Activated T-cell treated with anti-CD3 and anti-CD28 coated beads for 48 hours (primary cell): ENCODE measurements at places on chromosomes 12 and 14.

DNA sequence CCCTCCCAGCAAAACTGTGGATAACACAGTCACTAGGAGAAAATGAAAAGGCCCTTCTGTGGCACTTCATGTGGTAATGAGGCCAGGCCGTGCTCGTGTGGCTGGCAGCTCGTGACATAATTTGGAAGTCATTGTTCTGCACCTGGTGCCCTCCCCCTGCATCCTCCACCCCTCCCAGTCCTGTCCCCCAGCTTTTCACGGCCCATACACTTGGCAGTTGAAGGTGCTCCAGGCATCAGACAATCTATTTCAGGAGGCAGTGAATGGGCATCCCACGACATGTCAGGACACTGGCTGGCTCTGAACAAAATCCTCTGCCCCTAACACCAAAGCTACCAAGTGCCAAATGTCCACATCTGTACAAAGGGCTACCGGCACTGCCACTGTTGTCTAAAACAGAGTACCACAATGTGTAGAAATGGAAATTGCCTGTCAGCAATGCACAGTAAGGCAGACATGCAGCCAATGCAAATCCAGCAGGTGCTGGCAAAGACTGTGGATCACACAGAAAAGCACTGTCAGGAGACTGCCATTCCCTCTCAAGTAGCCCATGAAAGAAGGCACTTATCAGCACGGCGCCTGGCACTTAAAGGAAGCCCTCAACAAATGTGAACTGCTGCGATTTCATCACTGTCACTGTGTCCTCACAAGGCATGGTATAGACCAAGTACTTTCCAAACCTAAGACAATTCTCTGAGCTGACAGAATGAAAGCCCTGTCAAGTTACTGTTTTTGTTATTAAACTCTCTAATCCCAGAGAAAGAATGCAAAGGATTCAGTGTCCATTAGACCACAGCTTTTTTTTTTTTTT, 39.1 kb downstream of the CORO1C start:
- DNase-seq: no peak

DNA sequence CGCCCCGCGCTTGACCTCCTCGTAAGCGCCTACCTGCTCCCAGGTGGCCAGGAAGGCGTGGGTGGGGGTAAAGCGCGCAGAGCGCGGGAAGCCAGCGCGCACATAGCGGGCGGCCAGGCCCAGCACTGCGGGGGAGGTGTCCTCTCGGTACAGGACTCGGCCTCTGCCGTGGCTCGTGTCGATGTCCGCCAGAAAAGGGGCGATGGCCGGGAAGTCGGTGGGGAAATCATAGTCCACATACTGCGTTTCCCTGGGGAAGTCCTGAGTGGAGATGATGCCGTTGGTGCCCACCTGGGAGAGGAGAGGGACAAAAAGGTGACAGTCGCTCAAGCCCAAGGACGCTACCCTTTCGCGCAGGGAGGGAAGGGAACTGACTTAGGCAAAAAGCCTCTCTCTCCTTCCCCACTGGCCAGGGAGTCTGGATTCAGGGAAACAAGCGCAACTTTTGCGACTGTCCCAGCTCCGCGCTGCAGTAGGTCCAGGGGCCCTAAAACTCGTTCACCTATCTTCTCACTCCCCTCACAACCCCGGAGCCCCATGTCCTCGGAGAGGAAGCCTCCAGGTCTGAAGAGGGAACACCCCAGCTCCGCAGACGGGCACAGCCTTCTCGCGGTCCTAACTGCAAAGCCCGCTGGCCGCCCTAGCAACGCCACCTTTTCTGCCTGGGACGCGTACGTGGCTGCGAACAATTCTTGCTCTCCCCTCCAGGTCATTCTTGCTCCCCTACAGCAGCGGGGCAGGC, 815 bp downstream of the NID2 start:
- no peak for DNase-seq

DNA sequence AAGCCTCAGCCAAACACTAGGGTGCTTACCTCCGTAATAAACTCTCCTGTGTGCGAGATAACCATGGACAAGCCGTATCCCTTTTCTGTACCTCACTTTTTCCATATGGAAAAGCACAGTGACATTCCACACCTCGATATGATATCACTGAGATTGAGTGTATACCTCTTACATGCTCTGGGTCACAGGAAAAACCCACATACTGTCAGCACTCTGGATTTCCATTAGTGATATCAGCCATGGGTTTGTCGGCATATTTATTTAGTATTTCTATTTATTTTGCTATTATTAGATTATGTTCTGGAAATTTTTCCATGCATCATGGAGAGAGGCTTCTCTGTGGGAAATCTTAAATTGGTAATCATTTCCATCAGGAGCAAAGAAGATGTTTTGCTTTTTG, 28.0 kb upstream of the DAAM1 start:
- DNase-seq: no peak

DNA sequence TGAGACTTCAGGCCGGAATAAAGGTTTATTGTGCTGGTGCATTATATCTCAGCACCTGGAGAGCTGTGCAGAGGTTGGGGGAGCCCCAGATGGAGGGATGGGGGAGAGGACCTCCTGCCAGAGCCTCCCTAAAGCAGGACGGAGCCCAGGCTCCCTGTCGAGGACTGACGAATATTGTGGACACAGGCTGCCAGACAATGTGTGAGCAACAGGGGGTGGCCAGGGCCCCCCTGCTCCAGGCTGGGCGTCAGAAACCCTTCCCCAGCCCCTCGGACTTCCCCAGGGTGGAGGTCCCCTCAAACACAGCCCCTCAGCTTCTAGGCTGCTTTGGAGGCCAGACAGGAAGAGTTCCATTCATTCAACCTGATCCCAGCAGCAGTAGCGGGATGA, 8.0 kb downstream of the TMEM119 start:
- no peak for DNase-seq

- DNase-seq: no peak
Measured at GRCh38 chr14:55125403-55125802, 3.6 kb upstream of the LGALS3 start.

- DNase-seq: no peak
Measured at GRCh38 chr12:49478949-49479664, 59.7 kb upstream of the KCNH3 start.

DNA sequence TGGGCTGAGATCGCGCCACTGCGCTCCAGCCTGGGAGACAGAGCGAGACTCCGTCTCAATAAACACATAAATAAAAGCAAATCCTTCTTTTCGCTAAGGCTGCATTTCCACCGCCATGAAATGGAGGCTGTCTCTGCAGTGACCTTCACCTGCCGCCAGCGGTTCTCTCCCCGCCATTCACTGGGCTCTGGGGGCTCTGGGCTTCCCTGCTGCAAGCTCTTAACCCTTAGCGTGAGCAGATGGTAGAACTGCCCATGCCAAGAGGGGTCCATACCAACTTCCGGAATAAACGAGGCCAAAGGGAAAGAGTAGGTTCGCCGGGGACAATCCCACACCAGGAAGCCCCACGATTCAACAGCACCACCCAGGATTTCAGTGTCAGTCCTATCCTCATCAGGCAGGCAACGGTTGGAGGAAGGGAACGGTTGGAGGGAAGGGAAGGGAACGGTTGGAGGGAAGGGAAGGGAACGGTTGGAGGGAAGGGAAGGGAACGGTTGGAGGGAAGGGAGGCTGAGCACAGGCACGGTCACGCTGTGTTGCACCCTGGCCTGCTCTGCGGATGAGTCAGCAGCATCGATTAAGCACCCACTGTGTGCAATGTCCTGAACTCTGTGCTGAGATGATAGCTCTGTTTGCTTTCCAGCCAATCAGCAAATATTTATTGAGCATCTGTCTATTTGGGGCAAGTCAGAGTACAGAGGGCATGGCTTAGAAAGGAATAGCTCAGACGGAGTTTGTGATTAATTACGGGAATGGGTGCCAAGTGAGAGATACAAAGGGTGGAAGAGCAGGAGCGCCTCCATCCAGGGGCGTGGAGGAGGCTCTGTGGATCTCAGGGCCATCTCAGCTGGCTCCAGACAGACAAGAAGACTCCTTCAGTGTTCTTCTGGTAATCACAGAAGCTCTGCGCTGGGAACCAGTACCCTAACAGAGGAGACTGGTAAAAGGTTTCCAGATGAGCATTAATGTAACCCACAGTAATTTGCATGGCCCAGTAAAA, 77.9 kb downstream of the NINJ2 start:
- DNase-seq: no peak

GRCh38 chr12:4270831-4271716, 2.5 kb upstream of the CCND2 start:
- DNase-seq: peak; percentile 39

DNA sequence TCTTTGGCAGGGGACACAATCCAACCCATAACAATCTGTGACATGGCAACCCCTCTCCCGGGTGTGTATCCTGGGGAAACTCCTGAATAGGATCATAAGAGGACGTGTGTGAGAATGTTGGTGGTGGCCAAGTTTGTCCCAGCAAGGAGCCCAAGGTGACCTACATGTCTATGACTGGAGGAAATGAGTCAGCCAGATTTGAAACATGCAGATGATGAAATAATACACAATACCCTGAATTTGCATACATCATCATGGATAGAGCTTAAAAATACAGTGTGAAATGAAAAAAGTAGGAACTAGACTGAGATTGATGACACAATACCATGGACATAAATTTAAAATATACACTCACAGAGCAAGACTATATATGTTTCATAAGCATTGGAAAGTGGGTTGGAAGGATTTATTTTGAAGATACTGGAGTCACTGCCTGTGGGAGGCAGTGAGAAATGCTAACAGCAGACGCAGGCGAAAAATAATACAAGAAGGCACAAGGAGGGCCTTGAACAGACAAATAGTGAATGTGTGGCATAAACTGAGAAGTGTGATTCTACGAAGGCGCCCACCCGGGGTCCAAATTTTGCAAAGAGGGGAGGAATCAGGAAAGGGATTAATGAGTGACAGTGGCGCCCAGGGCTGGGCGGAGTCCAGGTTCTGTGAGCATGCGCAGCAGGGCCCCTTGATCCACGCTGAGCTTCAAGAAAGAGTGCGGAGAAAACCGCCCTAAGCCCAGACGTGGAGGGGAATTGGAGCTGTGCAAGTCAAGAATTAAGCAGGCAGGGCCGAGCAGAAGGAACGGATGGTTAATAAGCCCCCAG, 7.0 kb upstream of the MAP1LC3B2 start:
- no peak for DNase-seq

DNA sequence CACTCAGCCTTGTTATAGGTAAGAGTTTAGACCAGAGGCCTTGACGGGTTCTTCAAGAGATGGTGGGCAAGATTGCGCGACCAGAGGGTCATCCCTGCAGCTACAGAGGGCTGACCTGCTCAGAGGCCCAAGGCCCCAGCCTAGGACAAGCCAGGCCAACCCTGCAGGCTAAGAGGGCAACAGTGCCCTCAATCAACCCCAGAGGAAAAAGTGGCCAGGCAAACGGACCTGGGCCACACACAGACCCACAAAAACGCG, 1.3 kb downstream of the SSH1 start:
- no peak for DNase-seq

GRCh38 chr12:51864833-51865670, 16.5 kb upstream of the FIGNL2 start:
- no peak for DNase-seq

GRCh38 chr12:25982416-25982815, 23.9 kb downstream of the RASSF8 start:
- no peak for DNase-seq

- DNase-seq: no peak
Measured at GRCh38 chr12:123034865-123035264, 54.4 kb downstream of the ARL6IP4 start.

- DNase-seq: no peak
Measured at GRCh38 chr12:105393587-105393986, 63.1 kb downstream of the C12orf75 start.

GRCh38 chr12:131140069-131140435, 186.3 kb downstream of the ADGRD1 start:
- DNase-seq: no peak

- DNase-seq: no peak
Measured at GRCh38 chr14:102206918-102207317, 67.2 kb downstream of the WDR20 start.

DNA sequence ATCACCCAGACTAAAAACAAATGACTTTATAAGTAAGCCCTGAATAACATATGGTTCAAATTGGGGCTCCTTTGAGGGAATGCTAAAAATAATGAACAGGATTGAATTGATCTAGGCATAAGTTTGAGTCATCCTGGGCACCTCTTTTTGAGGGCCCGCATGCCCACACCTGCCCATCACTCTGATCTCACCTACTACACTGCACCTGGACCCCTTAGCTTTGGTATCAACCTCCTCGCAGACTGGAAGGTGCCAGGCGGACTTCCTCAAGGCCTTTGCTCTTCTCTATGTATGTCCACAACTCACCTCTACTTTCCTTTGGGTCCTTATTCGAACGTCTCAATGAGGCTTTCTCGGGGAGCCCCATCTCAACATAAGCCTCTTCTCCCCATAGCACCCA, 17.2 kb downstream of the NTN4 start:
- DNase-seq: no peak

DNA sequence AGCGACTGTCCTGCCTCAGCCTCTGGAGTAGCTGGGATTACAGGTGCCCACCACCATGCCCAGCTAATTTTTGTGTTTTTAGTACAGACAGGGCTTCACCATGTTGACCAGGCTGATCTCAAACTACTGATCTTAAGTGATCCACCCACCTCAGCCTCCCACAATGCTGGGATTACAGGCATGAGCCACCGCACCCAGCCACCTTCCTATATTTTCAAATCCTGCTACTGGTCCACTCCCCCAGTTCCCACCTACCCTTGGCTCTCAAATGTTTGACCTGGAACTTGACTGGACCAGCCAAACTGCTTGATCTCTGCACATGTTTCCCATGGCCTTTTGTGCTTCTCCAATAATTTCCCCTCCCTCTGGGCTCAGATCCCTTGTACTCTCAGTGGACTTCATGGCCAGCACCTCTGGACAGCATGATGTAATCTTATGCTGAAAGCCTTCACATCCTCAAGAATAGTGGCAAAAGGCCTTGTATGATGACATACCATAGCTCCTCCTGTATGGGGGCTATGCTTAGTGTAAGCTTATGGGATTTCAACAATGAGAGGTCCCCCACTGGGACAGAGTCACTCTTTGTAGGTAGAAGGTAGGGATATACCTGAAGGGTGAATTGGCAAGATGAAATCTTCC, 2.5 kb upstream of the CCDC184 start:
- DNase-seq: no peak

DNA sequence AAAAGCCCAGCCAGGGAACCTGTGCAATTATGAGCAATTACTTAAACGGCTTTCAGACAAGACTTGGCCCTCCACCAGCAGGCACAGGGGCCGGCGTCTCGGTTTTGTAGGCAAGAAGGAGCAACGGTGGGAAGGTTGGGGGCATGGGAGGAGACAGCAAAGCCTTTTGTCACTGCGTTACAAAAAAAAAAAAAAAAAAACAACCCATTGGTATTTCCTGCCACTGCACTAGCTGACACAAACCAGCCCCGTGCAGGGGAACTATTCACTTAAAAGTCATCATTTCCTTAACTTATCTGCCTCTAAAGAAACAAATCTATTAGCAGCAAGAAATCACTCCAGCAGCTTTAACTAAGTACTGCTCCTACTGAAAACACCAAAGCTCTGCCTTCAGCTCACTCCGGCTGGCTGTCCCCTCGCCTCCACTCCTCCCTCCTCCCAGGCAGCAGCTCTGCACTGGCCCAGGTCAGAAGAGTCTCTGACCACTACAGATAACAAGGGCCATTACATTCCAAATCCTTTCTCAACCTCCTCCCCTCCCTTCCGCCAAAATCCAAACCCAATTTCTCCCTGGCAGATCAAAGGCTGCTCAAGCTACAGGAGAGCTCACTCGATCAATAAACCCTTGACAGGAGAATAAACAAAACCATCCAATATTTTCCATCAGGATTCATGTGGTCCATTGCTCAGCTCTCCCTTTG, 105.2 kb upstream of the CDKN3 start:
- no peak for DNase-seq

GRCh38 chr12:49189731-49190716, 1.1 kb upstream of the TUBA1A start:
- no peak for DNase-seq

GRCh38 chr12:22322091-22322490, 12.4 kb downstream of the ST8SIA1 start:
- no peak for DNase-seq
